GOT3 (cell line): ENCODE measurements at places on chromosomes 4 and X.

DNA sequence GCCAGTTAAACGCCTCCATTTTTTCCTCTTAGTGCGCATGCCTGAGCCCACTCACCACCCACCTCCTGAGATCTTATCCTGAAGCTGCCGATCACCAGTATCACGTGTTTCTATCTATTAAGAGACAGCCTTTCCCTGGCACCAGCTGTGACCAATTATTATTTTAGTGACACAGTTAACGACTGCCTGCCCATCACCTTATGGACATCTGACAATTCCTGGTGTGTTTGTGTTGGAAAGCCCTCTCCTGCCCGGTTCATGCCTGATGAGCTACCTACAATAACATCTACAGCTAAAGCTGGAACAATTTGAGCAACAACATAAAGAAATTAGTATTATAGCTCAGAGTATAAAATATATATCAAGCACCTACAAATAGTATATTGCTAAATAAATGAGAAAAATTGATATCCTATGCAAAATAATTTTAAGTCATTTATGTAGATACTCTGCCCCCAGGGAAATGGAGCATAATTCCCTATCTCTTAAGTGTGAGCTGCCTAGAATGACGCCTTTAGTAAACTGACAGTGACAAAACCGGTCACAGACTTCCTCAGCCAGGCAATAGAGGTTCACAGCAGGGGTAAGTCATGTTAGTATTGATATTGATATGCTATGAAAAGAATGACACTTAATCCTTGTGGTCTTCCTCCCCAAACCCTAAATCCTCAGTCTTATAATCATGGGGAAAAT is 862.2 kb downstream of the TRAM1L1 start:
- DNase-seq: no peak

DNA sequence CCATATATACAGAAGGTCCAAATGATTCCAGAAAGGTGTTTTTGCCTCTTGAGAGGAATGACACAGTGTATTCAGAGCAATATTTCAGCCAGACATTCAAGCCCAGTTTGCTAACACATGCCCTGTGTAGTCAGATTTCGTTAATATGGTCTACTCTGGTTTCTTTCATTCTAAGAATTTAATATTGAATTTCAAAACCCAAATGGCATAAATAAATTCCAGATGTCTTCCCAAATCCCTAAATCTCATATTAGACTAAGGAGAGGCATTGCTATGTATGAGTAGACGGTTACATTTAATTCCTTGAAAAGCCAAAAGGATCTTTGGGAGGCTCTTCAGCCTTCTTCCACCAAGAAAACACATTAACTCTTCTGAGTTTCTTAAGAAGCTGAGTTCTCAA is 66.3 kb upstream of the C1QTNF7 start:
- DNase-seq: no peak

- no peak for DNase-seq
Measured at GRCh38 chrX:50996930-50997329, 86.4 kb downstream of the BMP15 start.

DNA sequence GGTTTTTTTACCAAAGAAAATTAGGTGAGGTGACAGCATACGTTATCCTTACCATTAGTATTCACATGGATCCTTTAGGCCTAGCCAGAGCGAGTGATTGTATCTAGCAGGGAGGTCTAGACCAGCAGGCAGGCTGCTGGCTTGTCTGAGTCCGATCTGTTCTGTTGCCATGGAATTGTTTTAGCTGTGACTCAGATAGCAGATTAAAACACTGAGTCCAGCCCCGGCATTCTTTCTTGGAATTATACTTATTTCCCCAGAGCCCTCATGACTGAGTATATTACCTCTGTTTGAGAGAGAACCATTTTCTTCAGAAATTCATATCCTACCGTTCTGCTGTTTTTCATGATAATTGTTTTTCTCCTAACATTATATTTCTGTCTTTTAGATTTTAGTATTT is 37.4 kb downstream of the OCRL start:
- peak; percentile 3 for DNase-seq

DNA sequence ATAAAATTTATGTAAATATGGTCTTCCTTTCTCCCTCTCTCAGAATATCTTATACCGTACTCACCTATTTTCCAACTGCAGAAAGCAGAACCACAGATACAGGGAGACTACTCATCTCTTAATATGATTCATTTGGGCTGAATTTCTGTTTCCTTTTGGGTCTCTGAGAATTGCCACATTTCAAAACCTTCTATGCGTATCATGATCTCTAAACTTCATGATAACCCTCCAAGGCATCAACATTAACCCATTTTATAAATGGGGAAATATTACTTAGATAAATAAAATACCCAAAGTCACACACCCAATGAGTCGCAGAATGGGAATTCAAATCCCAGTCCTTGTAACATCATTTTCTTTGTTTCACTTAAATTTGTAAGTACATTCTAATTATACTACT is 16.6 kb upstream of the PRDM8 start:
- no peak for DNase-seq

DNA sequence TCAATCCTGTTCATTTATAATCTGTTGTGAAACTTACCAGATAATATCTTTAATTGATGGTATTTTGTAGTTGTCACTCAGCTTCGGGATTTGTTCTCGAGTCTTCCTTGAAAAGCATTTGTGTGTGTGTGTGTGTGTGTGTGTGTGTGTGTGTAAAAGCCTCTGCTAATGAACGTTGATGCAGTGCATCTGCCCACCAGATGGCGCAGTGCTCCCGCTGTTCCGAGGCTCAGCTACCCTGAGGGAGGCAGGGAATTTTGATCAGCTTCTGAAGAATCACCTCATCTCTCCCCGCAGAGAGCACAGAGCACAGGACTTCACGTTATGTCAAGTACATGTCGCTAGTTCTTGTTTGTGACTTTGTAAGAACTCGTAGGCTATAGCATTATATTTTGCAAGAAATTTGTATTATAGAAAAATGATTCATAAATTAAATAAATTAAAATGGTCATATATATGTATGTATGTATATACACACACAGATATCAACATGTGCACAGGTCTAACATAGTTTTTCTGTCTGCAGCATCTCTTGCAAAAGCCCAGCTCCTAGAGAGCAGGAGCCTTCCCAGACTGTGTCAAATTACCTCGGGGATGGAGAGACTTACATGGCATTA is 316.7 kb upstream of the IGFBP7 start:
- DNase-seq: no peak

DNA sequence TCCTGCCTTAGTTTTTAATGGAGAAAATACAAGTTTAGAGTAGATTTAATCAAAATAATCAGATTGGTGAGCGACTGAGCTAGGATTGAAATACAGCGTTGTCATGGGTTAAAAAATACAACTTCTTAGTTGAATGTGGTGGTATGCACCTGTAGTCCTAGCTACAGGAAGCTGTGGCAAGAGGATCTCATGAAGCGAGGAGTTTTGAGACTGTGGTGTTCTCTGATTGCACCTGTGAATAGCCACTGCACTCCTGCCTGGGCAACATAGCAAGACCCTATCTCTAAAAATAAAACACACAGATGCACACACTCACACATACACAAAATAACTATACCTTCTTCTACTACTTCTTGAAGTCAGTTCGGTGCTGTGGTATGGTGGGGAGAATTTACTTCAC is 19.8 kb upstream of the GBA3 start:
- no peak for DNase-seq

DNA sequence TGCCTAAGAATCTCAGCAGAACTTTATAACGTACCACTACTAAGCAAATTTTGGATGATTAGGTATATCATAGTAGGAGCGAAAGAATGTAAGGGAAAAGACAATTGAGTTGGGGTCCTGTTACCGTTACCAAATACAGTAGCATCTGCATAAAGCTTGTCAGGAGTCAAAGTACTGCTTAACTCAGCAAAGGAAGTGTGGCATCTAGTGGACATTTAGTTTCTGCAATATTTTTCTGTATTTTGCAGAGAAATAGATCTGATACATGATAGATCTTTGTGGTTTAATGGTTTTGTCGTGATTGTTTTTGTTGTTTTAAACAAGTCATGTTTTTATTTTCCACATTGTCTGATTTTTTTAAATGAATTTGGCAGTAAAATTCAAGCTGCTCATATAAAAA is 81.0 kb upstream of the SMARCAD1 start:
- DNase-seq: no peak

DNA sequence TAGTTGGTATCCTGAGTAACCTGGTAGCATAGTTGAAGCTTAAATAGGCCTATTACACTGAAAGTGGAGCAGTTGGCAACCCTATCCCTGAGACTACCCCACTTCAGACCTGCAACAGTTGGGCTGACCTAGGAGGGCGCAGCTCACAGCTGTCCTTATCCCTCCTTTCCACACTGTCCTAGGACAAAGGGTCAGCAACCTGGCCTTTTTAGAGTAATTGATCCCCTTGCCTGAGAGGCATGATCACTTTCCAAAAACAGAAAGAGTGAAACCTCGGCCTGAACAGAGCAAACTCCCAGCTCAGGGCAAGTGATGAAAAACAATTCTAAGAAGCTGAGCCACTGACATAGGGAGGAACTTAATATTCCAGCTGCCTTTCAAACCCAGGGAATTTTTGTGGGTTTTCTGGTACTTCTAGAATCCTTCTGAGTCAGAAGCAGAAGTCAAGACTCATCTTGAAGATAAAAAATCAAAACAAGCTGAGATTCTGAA is 94.9 kb upstream of the MYOZ2 start:
- no peak for DNase-seq

GRCh38 chrX:4627414-4627813 is 914.0 kb upstream of the PRKX start:
- no peak for DNase-seq

DNA sequence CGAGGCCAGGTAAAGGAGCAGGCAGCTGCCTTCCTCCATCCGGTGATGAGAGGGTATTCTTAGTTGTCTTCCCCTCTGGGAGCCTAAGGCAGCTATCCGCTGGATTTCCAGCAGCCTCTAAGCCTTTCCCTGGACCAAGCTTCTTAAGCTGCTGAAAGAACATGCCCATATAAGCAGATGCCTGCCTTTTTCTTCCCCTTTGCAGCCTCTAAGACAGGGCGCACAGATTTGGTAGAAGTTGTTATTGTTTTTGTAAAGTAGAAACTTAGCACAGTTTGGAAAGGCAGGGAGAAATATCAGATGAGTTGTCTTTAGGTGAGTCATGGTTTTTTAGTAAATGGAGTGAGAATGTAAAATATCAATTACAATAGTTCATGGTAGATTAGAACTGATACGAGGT is 210.8 kb downstream of the ARHGAP10 start:
- DNase-seq: no peak

DNA sequence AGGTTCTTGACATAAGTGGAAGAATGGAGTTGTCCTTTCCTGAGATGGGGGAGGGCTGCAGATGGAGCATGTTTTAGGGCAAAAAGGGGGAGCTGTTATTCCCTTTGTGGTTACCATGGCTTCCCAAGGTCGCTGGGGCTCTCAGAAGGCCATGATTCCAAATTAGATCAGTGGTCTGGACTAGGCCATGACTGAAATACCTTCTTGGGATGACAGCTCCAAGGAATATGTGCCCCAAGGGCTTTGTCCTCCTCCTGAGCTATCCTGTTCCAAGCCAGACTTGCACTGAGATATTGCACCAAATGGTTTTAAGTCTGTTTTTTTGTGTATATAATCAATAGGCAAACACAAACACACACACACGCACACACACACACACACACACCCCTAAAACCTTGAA is 3.0 kb upstream of the RBPJ start:
- DNase-seq: no peak

- DNase-seq: no peak
Measured at GRCh38 chr4:176321589-176321988, 1.8 kb downstream of the SPCS3 start.

DNA sequence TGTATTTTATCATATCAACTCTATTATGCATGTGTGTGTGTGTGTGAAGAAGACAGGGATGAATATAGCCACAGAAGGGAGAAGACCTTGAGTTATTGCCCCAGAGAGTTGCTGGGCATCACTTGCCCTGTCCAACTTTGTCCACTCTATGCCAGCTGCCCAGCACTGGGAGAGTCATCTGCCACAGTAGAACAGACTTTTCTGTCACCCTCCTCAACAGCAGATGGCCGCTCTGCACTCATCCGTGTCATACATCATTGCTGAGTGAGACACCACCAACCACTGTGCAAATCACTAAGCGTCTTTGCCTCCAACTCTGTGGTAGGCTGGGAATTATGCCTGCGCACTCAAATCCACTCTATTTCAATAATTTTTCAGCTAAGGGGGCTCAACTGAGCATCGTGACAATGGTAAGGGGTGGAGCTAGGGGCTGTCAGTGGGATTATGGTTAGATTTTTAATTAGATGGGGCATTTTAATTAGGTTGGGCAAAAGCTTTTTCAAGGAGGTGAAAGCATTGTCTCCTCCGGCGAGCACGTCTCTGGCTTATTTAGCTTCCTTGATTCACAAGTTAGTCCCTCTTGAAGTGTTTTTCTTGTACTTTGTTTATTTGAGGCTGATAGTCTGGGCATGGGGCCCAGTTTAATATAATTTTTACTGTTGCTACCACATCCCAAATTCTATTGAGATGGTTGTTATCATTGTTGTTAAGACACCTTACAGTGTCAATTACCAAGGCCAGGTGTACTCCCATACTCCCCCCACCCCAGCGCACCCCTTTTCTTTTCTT is 100.1 kb upstream of the KLF3 start:
- DNase-seq: no peak

DNA sequence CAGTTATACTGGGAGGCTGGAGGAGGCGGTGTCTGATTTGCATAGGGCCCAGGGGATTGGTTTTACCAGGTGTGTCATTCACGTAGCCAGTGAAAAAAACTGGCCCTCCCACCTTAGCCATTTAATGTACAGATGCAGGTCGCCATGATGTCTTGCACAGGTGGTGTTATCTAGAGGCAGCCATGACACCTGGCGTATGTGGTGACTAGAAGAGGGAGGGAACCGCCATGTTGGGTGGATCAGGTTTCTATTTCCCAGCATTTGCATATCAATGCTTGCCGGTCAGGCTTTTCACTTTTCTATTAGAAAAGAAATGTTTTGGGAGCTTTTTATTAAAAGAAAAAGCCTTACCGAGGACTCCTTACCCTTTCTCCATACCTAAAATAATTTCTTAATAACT is 523.4 kb downstream of the ADGRL3 start:
- no peak for DNase-seq

DNA sequence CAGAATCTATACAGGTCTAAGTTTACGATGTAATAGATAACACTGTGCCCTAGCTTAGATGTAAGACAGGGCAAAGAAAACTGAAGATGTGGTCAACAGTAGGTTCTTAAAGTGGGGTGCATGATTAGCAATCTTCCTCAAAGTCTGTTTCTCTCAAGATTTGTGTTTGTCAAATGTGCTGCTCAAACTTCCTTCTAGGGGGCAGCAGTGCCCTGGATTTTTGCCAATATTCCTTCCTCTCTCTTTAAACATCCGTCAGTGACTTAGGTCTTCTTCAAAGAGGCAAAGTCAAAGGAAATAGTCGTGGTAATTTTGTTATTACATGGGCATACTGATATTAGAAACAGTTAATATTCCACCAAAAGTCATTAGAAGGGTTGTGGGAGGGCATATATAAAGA is 4.2 kb upstream of the PDHA2 start:
- no peak for DNase-seq

GRCh38 chrX:8748855-8749254 is 16.9 kb upstream of the ANOS1 start:
- DNase-seq: no peak

DNA sequence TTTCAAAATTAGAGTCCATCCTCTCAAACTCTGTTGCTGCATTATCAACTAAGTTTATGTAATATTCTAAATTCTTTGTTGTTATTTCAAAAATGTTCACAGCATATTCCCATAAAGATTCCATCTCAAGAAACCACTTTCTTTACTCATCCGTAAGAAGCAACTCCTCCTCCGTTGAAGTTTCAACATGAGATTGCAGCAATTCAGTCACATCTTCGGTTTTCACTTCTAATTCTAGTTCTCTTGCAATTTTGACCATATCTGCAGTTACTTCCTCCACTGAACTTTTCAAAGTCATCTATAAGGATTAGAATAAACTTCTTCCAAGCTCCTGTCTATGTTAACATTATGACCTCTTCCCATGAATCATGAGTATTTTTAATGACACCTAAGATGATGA is 216.6 kb upstream of the SLC7A11 start:
- DNase-seq: no peak
